ENCODE measurements at places on chromosomes 6 and 20.
A peak's percentile ranks its signal among the peaks of the same experiment; 100 is the strongest.

DNA sequence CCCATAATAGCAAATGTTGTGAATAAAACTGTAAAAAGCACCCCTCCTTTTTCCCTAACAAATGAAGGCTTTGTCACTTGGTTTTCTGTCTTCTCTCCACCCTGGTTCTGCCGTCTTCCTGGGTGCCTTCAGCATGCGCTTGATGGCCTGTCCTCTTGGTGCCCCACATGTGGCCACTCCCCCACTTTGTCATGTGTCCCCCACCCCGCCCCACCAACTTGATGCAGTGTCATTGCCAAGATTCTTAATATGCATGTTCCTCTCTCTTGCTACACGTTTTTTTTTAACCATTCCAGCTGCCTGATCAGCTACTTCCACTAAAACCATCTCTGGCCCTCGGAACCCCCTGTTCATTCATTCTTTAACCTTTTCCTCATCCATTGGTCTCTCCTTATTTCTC is 340.3 kb downstream of the QKI start:
- no peak for DNase-seq

DNA sequence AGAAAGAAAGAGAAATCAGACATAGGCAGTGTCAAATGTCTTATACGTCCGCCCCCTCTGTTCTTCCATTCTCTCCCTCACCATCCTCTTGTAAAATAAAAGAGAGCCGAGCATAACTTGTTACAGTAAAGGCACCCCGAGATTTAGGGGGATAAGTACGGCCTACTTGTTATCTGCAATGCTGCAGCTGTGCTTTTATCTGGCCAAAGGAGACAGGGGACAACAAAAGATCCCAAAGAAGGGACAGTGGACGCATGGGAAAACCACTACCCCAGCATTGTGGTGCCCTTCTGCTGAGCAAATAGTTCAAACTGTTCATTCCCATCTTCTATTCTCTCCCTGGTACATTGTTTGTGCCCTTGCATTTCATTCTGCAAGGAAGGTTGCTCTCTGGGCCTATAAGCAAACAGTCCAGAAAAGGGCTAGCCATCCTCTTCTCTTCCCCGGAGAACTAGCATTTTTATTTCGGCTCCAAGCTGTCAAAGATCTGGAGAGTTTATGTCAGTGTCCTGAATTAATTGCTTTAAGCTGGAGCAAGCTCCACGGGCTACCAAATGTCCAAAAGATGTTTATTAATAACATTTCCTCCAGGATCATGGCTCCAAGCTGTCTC is 22.3 kb downstream of the FOXA2 start:
- no peak for DNase-seq

DNA sequence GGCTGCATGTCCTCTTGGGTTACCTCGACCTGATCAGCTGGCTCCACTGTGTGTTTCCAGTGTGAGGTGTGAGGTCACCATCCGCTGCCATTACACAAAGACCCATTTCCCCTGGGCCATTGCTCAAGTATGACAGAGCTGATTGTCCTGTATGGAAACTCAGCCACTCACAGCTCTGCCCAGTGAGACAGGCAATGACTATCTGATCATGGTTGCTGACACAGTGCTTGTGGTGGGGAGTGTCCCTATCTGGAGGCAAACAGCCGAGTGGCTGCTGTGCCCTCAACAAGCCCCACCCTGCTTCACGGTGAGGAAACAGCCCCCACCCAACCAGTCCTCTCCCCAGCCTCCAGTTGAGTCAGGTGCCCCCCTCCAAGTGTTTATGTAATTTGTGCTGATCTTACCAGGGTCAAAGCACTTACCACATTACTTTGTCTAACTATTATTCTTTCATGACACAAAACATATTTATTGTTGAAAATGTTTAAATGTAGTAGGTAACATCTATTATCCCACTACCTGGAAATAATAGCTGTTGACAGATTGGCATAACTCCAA is 11.7 kb upstream of the MAPK13 start:
- DNase-seq: no peak

DNA sequence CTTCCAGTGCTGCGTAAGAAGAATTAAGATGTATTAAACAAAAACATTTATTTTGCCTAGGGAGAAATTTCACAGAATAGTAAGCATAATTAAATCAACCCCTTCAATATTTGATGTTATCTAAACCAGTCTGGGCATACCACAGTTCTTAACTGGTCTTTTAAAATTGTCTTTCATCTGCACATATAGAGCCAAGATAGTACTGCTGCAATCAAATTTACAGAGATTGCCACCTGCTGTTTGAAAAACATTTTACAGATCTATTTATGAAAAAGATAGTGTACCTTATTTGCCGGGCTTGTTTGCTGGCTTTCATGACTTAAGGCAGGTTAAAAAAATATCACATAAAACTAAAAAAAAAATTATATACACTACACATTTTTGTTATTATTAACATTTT is 323.2 kb downstream of the ADGRB3 start:
- no peak for DNase-seq

GRCh38 chr6:24283043-24283985 is 74.5 kb downstream of the DCDC2 start:
- DNase-seq: peak; percentile 78

DNA sequence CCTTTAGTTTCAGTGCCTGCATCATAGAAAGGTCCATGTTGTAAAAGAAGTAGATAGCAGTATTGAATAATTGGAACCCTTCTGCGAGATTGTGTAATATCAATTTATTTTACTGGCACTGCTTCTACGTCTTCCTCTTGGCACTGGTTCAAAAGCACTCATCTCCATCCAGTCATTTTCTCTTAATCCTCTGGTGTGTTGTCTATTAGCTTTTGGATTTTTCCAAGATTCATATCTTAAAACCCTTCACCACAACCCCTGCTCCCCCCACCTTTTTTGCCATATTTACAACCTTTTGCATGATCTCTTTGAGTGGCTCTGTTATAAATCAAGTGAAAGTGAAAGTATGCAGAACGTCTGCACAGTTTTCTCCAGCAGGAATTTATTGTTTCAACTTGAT is 76.6 kb upstream of the HSF2 start:
- DNase-seq: peak; percentile 1

DNA sequence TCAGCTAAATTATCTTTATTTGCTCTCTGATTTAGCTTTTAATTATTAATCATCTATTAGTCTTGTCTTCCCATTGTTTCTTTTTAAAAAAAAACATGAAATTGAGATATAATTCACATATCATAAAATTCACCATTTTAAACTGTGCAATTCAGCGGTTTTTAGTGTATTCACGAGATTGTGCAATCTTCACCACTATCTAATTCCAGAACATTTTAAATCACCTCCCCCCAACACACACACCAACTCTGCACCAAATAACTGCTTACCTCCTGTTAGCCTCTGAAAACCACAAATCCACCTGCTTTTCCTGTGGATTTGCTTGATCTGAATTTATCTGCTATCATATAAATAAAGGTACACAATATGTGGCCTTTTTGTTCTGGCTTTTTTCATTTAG is 8.8 kb upstream of the ABRACL start:
- DNase-seq: no peak

DNA sequence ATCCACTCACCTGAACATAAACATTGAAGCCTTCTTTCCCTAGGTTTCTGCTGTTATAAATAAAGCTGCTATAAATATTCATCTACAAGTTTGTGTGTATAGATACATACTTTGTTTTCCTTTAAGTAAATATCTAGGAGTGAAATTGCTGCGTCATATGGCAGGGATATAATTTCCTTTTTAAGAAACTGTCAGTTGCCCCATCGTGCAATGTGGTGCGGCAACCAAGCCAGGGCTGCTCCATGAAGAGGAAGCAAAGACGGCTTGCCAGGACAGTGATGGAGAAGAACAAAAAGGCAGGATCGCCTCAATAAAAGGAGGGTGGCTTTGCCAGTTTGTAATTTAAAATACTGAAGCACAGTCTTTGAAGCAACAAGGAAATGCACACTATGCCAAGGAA is 36.6 kb downstream of the CITED2 start:
- DNase-seq: no peak

- DNase-seq: no peak
These were observed 104.9 kb upstream of the NXT1 start for GRCh38 chr20:23245553-23246181.

GRCh38 chr6:63444768-63445167 is 125.0 kb upstream of the LGSN start:
- DNase-seq: no peak

DNA sequence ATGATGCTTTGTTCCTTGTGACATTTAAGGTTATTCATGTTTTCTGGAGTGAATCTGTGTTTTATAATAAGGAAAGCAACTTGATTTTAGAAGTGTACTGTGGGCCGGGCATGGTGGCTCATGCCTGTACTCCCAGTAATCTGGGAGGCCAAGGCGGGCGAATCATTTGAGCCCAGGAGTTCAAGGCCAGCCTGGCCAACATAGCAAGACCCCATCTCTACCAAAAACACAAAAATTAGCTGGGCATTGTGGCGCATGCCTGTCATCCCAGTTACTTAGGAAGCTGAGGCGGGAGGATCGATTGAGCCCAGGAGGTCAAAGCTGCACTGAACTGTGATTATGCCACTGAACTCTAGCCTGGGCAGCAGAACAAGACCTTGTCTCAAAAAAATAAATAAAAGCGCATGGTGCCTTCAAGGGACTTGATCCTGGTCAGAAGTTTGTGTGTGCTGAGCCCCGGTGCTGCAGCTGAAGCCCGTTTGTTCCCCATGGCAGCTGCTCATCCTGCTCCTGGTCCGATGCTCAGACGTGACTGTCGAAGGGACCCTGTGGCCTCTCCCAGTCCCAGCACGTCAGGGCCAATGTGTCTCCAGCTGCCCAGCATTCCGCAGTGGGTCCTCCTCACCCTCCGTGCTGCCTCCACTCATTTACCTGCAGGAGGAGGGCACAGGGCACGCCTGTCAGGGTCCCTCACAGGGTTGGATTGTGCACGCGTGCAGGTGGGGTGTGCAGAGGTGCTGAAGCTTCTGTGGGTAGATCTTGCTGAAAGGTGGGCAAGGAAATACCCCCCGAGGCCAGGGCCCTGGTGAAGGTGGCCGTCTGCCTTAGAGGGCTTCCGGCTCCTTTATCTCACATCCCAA is 18.3 kb downstream of the ENTPD6 start:
- DNase-seq: no peak

- no peak for DNase-seq
These were observed 154.0 kb downstream of the ZNF217 start for GRCh38 chr20:53439616-53440015.

- DNase-seq: no peak
These were observed 39.3 kb upstream of the KHDC1 start for GRCh38 chr6:73302339-73302738.

- DNase-seq: no peak
These were observed 8.5 kb downstream of the TPD52L2 start for GRCh38 chr20:63873477-63873971.

- no peak for DNase-seq
These were observed 448.0 kb downstream of the TENT5A start for GRCh38 chr6:81304466-81304865.

DNA sequence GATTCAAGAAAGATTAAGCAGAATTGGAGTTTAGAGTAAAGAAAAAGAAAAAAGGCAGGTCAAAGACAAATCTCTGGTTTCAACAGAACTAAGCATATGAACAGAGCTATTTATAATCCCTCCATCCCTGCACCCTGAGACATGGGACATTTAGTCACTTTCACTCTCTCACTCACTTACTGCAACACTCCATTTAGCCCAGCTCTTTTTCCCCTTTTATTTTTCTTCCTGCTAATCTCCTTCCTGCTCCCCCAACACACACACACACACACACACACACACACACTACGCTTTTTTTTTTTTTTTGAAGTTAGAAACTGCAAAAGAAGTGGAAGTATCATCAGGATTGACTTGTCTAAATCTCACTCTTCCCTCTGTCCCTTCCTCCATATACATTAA is 45.1 kb upstream of the TBC1D7 start:
- DNase-seq: no peak

DNA sequence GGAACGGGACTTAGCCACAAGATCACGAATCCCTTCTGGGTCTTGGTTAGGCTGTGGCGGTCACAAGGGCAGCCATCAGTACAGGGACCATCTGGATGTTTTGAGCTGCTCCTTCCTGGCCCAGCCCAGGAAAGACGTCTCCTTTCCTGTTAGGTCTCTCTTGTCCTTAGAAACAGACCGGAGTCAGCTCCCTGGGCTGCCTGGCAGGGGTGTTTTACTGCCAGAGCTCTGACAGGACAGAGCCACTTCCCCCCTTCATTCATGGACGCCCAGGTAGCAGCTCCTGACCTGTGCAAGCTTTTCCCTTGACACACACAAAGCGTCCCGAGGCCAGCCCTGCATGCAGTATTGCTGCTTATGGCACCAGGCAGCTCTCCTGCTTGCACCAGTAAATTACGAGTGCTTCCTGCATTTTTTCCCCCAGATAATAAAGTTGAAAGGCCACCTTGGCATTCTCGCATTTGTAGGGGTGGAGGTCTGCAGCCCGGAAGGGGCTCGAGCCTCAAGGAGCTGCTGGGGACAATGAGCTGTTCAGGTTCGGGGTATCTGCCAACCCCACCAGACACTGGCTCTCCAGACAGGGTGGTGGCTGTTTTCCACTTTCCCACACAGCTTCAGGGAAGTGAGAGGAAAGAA is 87.4 kb downstream of the NOL4L start:
- DNase-seq: no peak

DNA sequence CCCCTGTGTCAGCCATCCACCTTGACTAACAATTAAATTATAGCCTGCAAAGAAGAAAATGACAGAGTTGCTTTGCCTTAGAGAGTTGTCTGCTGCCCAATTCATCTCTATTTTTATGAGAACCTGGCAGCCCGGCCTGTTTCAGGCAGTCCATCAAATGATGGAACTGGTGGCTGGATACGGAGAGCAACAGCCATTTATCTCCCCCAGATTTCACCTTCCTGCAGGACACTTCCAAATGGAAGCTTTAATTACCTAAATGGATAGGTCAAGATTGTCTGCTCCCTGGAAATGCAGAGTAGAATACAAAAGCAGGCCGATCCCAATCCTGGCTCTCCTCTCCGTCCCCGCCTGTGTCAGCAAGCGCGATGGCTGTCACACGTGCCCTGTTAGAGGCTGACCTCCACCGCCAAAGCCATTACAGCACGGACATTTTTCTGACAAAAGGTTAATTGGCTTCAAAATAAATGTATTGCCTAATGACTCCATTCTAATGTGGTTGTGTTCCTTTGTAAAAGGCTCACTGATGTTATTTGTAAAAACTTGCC is 86.7 kb downstream of the PACRG start:
- no peak for DNase-seq

DNA sequence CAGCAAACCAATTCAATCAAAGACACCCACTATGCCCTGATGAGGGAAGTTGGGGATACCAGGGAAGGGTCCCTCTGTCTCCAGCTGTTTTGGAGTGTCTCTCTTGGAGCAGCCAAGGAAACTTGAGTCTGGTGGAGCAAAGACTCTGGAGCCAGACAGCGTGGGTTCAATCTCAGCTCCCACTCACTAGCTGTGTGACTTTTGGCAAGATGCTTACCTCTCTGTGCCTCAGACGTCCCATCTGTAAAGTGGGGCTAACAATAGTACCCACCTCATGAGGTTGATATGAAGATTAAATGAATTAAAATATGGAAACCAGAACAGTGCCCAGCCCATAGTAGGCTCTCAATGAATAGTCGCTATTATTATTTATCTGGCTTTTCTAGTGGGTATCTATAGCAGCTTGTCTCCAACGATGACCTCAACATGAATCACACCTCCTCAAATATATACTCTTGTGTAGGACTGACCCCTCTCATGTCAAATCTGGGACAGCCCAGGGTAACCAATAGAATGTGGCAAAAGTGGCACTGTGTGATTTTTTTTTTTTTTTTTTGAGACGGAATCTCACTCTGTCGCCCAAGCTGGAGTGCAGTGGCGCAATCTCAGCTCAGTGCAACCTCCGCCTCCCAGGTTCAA is 99.2 kb upstream of the FOXP4 start:
- DNase-seq: no peak

Measured in astrocyte of the cerebellum (primary cell).